ENCODE measurements at places on chromosomes 3 and 15. TPM values are rescaled to one million over a fixed set of nuclear protein-coding genes. Genes with fewer than 3 reads are reported as not detected.

DNA sequence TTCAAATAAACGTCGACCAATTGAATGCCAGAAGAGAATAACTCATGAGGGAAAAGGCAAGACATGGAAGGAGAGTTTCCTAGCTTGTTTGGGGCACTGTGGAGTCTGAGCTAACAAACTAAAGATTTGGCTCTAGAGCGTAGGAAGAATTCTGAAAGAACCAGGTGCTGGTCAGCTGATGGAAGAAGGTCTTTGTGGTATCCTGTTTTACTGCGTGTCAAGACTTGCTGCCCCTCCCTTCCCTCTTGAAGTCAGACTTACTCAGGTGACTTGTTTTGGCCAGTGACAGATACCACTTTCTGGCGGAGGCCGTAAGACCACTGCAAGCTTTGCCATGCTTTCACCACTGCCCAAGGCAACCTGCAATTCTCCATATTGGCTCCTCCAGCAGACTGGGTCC, 673 bp upstream of the HCLS1 start:
- no peak for DNase-seq

DNA sequence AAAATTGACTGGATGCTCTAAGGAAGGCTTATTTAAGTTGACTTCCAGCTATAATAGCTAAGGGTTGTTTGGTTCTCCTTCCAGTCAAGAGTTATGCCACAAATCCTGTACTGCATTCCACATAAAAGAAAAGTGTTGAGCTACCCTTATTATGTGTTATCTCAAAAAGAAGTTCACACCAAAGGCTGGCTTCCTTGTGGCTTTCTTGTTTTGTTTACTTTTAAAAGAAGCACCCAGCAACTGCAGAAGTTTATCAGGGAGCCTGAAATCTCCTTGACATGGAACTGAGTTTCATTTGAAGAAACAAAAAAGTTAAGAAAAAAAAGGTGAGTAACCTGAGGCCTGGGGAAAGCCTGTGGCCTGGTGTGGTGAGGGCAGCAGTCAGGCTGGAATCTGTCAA, 10.2 kb downstream of the MGLL start:
- DNase-seq: no peak

- DNase-seq: no peak
Measured at GRCh38 chr15:51765751-51766150, 14.4 kb downstream of the TMOD2 start.

- no peak for DNase-seq
Measured at GRCh38 chr15:66764072-66764786, 62.2 kb downstream of the SMAD6 start.

GRCh38 chr3:140164156-140164555, 229.2 kb downstream of the CLSTN2 start:
- no peak for DNase-seq

GRCh38 chr3:183341545-183342288, 86.7 kb downstream of the MCF2L2 start:
- no peak for DNase-seq

- DNase-seq: no peak
Measured at GRCh38 chr3:99559196-99559595, 79.2 kb upstream of the COL8A1 start.

- no peak for DNase-seq
Measured at GRCh38 chr3:134311693-134312071, 61.0 kb upstream of the RYK start.

GRCh38 chr3:176683382-176683781, 513.9 kb downstream of the TBL1XR1 start:
- no peak for DNase-seq

DNA sequence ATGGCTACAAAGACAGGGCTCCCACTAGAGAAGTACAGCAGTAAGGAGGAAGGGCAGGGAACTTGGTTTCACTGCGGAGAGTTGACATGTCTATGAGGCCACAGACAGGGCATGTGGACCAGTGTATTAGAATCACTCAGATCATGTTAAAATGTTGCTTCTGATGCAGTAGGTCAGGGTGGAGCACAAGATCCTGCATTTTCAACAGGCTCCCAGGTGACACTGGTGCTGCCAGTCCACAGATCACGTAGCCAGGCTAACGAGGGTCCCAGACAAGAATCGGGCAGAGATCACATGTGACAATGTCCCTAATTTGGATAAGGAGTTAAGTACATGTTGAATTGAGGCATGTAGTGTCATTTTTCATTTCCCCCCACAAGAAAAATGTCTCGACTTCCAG, 73.6 kb downstream of the SPSB4 start:
- no peak for DNase-seq

GRCh38 chr3:137249311-137249940, 291.6 kb downstream of the IL20RB start:
- DNase-seq: no peak

- no peak for DNase-seq
Measured at GRCh38 chr3:32420126-32421038, 28.7 kb downstream of the CMTM7 start.

DNA sequence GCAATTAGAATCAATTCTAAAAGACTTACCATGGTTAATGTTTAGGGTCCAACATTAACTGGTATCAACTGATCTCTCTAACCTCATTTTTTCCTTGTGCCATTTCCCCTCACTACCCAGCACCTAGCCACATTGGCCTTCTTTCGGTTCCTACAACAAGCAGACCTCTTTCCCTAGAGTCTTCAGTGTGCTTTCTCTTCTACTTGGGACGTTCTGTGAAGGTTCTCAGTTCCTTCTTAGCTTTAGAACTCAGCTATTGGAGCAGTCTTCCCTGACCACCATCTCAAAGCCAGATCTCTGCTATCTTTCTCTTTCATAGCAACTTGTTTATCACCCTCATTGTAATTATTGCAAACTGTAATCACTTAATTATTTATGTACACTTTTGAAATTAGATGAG, 31.5 kb upstream of the MINDY4B start:
- no peak for DNase-seq

- DNase-seq: no peak
Measured at GRCh38 chr3:186022931-186023330, 85.1 kb upstream of the TRA2B start.

DNA sequence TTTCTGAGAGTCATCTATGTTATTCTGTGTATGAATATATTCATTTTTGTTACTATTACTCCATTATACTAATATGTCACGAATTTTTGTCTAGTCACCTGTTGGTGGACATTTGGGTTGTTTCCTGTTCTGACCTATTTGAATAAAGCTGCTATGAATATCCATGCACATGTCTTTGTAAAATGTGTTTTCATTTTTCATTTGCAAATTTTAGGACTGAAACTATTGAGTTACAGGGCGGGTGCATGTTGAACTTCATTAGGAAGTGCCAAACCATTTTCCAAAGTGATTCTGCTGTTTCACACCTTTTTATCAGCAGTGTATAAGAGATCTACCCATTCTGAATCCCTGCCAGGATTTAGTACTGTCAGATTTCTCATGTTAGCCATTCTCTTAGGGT, 37.7 kb upstream of the IQCF6 start:
- DNase-seq: no peak

DNA sequence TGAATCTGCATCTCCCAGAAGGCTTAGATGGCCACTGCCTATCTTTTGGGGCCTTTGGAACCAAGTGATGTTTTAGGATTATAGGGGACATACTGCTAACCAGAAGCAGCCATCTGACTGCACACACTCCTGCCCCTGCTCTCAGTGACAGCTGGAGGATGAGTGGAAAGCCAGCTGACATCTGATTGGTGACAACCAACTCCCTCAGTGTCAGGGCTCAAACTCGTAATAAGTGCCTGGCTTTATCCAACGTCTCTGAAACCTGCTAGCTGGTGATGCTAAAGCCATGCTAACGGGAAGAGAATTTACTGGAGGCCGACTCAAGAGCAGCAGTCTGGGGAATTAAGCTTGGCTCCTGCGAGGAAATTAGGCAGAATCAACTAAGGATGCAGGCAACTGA, 35.1 kb downstream of the KY start:
- no peak for DNase-seq

GRCh38 chr15:67174864-67175573, 79.4 kb downstream of the AAGAB start:
- DNase-seq: no peak

DNA sequence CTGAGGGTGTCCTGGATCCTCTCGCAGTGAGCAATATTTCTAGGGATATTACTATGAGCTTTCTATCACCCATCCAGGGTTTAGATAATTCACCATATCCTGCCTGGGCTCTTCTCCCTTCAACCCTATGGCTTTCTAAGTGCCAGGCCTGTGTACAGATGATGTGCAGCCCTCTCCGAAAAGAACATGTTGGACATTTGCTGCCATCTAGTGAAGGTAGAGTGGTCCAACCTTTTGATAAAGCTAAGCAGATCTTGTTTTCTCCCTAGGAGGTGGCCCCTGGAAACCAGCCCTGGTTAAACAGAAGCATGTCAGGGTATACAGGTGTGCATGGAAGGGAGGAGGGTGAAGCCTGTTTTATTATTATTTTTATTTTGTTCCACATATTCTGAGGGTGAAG, 27.9 kb upstream of the SCN10A start:
- no peak for DNase-seq

DNA sequence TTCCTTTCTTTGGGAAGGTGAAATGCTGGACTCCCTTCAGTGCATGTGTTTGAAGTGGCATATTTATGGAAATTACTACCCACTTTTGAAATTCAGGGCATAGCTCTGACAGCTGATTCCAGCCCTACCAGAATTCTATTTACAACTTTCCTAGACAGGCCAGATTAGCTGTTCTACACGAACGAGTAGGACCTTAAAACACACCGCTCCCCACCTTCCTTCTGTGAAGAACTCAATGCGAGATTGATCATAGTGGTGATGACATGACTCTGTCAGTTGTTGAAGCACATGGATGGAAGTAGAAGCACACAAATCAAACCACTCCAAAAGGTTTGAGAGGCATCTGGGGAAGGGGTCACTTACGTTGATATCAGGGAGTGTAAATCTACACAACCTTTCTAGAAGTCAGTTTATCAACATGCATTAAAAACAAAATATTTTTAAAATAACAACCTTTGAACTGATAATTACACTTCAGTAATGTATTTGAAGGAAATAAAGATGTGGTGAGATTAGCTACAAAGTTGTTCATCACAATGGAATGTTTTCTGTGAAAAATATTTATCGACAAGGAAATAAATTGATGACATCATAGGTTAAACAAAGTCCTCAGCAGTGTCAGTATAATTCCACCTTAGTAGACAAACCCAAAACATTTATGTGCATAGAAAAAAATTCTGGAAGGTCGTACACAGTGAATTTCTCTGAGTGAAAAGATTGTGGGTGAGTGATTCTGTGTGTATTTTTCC, 29.8 kb downstream of the RARB start:
- no peak for DNase-seq

DNA sequence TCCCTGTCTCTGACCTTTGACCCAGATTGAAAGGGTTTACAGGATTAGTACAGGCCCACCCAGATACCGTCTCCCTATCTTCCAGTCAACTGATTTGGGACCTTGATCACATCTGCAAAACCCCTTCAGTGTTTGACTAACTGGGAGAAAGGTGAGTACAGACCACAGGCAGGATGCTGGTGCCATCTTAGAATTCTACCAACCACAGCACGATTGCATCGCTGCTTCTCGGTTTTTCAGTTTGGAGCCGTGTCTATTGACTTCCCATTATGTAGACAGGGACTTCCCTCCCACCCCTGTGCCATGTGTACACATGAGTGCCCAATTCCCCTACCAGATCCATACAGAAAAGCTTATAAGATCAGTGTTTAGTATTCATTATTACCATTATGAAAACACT, 6.6 kb upstream of the KLF13 start:
- DNase-seq: no peak

GRCh38 chr3:115766587-115767482, 143.5 kb downstream of the GAP43 start:
- DNase-seq: no peak

GRCh38 chr3:170751899-170752293, 118.1 kb downstream of the RPL22L1 start:
- DNase-seq: no peak

DNA sequence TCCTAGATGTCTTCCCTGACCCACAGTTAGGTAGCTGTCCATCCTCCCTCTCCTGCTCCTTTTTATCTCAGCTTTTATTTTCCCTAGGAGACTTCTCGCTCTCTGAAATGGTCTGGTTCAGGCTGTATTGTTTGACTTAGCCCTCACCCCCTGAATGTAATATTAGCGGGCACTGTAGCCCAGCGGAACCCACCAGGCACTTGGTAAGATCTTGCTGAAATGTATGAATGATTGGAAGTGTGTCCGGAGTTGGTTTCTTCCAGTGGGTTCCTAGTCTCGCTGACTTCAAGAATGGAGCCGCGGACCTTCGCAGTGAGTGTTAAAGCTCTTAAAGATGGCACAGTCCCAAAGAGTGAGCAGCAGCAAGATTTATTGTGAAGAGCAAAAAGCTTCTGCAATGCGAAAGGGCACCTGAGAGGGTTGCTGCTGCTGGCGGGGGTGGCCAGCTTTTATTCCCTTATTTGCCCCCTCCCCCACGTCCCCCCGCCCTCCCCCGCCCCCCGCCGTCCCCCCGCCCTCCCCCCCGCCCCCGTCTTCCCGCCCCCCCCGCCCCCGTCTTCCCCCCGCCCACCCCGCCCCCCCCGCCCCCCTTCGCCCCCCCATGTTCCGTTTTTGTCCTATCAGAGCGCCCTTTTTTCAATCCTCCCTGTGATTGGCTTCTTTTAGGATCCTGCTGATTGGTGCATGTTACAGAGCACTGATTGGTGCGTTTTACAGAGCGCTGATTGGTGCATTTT, 694 bp upstream of the EEFSEC start:
- DNase-seq: peak; percentile 22

DNA sequence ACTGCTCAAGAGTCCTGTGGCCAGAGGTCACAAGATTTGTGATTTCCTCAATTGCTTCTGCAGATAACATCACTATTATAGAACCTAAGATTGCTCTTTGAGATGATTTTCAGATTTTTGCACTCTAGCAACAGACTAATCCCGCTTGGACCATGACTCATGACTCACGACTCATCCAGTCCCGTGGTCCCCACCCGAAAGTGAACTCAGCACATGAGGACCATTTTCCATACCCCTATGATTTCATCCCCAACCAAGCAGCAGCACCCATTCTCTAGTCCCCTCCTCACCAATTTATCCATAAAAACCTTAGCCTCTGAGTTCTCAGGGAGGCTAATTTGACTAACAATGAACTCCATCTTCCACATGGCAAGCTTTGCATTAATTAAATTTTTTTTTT, 106.3 kb upstream of the ALCAM start:
- DNase-seq: no peak

RETNLB gene
- not detected for total RNA-seq

AGTR1 gene
- not detected for total RNA-seq

RHCG gene
- total RNA-seq: not detected

SLC51A gene
- total RNA-seq: not detected

MAP1A gene
- 0.22 TPM for total RNA-seq

SRGAP3 gene
- 2.4 TPM for total RNA-seq

ITIH1 gene
- total RNA-seq: not detected

BTD gene
- 14.7 TPM for total RNA-seq

TNFAIP8L3 gene
- not detected for total RNA-seq

ANKRD63 gene
- not detected for total RNA-seq

STAC gene
- not detected for total RNA-seq

PLSCR2 gene
- not detected for total RNA-seq

FBXW12 gene
- total RNA-seq: not detected

MOBP gene
- not detected for total RNA-seq

UBAP1L gene
- total RNA-seq: 14.2 TPM
